Activated CD8-positive, alpha-beta memory T cell treated with anti-CD3 and anti-CD28 coated beads for 1 hour (primary cell): ENCODE measurements at places on chromosomes 4 and X.

GRCh38 chrX:48573690-48574269 lies 504 bp upstream of the RBM3 start:
- DNase-seq, result no peak

- DNase-seq, result no peak
These were observed 6.8 kb upstream of the USP53 start for GRCh38 chr4:119205690-119206089.

- DNase-seq, result no peak
These were observed 12.0 kb downstream of the RFC1 start for GRCh38 chr4:39354254-39354552.

DNA sequence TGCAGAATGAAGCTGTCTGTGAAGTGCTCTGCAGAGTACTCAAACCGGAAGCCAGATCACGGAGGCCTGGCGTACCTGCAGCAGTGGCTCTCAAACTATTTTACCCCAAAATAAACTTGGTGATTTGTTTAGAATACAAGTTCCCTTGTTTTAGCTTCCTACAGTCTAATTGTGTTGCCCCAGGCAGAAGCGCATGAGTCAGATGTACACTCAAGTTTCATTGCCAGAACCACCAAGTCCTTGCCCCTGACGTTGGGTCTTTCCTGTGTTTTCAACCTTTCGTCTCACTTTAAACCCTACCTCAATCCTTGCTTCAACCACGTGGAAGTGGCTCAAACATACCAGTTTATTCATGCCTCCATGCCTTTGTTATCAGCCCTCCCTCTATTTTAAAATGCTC lies 66.2 kb upstream of the SLC7A11 start:
- no peak for DNase-seq

DNA sequence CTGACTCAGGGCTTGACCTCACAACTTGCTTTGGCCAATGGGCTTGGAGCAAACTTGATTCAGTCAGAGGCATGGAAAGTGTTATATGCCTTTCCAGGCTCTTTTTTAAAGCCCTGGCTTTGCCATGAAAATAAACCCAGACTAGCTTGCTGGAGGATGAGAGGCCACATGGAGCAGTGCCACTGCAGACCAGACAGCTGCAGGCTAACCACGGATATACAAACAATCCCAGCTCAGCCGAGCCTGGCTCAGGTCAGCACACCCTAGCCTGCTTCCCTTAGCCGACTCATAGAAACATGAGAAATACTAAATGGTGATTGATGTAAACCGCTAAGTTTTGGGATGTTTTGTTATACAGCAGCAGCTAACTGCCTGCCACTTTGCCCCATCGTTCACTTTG lies 345.1 kb downstream of the ARHGAP10 start:
- DNase-seq, result no peak

- no peak for DNase-seq
These were observed 5.1 kb downstream of the EFHC2 start for GRCh38 chrX:44338361-44338760.

DNA sequence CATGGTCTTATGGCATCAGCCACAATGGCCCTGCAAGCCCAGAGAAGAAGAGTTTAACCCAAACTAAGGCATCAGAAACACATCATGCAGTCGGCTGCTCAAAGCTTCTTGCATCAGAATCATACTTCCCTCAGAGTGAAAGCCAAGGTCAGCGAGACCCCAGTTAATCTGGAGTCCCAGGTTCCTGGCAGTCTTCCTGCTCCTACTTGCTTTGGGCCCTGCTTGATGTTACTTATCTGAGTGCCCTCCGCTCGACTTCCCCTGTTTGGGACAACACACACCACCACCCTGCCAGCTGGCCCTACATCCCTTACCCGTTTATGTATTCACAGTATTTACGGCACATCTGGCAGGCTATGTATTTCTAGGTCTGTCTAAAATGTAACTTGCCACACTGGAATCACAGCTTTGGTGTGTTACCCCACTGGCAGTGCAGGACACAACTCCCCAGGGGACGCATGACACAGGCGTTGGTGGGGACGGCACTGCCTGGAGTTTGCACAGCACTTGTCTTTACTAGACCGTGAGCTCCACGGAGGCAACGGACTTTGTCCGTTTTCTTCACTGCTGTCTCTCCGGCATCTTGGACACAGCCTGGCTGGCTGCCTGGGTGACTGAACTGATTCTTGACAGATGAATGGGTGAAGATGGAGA lies 22.8 kb downstream of the CRMP1 start:
- no peak for DNase-seq

- DNase-seq, result no peak
These were observed 121.1 kb upstream of the ATP6AP2 start for GRCh38 chrX:40459571-40460158.
